ENCODE measurements at places on chromosomes 6 and 20.

- DNase-seq: no peak
Observed at GRCh38 chr20:43825581-43825980, 89.1 kb upstream of the TOX2 start.

DNA sequence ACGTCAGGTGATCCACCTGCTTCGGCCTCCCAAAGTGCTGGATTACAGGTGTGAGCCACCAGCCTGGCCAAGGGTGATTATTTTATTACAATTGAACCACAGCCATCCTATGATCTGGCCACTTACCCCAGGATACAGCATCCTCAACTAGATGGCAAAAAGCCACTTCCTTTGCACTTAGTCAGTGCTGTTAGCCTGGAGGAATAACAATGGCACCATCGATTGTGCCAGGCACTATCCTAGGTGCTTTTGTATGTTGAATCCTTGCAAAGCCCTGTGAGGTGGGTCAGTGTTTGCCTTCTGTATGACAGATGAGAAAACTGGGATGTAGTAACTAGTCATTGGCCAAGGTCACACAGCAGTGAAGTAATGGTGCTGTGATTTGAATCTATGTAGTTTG is 11.2 kb upstream of the TTPAL start:
- no peak for DNase-seq

DNA sequence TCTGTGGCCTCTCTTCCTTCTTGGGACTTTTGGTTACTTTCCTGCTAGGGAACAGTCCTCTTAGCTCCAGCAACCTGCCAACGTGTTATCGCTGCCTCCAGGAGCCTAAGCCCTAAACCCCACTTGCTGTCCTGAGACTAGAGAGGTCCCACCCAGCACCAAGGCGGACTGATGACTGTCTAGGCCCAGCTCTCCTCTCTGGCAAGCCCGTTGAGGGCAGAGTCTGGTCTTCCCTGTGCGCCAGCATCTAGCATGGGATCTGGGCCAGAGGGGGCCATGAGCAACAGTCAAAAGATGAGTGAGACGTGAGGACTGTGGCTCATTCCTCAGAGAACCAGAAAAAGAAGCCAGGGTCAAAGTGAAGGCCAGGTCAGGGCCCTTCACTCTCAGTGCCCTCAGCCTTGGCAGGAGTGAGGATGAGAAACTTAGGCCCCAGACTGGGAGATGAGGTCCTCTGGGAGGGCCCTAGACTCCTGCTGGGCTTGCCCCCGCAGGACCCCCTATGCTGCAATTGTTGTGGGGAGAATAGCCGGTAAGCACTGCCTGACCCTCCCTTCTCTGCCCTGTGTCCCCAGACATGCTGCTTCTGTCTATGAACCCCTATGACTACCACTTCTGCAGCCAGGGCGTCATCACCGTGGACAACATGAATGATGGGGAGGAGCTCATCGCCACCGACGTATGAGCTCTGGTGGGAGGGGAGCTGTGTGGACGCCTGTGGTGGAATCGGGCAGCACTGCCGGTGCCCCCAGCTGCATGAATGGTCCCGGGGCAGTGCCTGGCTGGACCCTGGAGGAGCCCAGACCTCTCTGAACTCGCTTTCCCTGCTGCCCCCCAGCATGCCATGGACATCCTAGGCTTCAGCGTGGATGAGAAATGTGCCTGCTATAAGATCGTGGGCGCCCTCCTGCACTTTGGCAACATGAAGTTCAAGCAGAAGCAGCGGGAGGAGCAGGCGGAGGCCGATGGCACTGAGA is 30.9 kb downstream of the MYH7B start:
- DNase-seq: no peak

DNA sequence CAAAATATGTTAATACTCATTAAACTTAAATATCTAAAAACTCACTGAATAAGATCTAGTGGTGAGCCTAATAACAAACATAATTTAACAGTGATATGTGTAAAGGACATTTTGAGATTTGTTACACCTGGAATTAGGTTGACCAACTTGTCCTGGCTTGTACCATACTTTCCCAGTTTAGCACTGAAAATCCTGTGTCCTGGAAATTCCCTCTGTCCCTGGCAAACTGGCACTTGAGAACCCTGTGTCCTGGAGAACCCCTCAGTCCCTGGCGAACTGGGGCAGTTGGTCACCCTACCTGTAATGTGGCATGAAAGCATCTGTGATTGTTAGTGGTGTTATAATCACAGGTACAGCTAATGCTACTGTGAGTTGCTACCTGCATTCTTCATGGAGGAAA is 6.9 kb upstream of the PRND start:
- DNase-seq: no peak

- no peak for DNase-seq
Observed at GRCh38 chr6:162497389-162497788, 230.2 kb downstream of the PRKN start.

All from NCI-H1417 treated with DMSO at 0.1 percent for 48 hours (cell line).